CD4-positive, CD25-positive, alpha-beta regulatory T cell (primary cell): ENCODE measurements at places on chromosomes 1 and 21.

GRCh38 chr1:231612393-231613089, 14.0 kb upstream of the DISC1 start:
- no peak for DNase-seq

DNA sequence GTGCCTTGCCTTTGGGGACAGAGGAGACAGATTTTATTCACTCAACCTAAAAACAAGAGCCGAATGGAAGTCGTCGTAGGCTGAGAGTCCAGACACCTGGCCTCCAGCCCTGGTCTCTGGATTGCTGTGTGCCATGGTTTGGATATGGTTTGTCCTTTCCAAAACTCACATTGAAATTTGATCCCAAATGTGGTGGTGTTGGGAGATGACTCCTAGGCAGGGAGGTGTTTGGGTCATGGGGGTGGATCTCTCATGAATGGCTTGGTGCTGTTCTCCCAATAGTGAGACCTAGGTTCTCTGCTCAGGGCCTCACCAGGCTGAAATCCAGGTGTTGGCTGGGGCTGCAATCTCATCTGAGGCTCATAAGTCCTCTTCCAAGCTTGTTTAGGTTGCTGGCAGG, 75.5 kb downstream of the FOXD2 start:
- DNase-seq: no peak

DNA sequence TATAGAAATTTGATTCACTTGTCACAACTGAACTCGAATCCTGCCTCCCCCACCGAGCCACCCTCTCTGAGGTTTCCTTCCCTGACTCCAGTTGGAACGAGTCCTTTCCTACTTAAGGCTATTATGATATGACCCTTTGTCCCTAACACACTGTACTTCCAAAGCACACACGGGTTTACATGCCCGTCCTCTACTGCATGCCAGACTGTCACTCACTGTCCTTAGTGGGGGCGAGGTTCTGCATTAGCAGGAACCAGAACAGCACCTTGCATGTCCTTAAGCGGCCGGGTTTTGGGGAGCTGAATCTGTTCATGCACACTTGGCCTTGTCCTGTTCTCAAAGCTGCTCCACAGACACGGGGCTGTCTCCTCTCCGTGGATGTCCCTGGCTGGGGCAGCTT, 164.6 kb upstream of the KCNJ6 start:
- no peak for DNase-seq

DNA sequence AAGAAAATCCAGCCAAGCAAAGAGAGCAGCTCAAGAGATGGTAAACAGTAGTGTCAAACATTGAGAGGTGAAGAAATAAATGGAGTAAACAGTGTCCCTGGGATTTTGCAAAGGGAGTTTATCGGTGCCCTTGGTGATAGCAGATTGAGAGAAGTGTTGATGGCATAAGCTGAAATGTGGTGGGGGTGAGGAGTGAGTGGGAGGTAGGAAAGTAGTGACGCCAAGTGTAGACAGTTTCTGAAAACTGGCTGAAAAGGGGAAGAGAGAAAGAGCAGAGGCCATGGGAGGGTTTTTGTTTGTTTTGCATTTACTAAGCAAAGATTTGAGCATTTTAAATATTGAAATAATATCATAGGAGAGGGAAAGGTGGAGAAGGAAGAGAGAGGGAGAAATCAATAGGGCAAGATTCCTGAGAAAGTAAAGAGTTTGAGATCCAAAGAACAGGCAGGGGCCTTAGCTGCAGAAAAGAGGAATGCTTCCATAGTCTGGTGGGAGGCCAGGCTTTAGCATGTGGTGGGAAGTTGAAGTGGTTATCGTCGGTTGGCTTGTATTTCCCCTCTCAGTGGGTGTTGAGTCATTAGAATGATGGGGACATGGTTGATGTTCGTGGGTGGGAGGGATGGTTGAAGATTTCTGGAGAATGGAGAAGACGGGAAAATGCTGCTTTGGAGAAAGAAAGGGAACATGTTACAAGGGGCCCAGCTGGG, 26.8 kb upstream of the RASAL2 start:
- no peak for DNase-seq

GRCh38 chr1:6694121-6694713, 7.4 kb downstream of the DNAJC11 start:
- no peak for DNase-seq

DNA sequence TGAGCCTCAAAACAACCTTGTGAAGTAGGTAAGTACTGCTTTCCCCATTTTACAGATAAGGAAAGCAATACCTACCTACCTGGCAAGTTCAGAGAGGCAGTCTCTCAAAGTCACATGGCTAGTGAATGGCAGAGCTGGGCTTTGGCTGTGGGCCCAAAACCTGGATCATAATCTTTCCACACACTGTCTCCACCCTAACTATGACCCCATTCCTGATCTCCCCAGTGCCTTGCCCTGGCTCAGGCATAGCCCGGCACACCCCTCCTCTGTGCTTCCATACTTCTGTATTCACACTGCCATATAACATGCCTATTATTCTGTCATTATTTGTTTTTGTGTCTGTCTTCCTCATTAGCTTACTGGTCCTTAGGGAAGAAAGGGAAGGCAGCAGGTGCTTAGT, 15.9 kb downstream of the GNG12 start:
- no peak for DNase-seq

DNA sequence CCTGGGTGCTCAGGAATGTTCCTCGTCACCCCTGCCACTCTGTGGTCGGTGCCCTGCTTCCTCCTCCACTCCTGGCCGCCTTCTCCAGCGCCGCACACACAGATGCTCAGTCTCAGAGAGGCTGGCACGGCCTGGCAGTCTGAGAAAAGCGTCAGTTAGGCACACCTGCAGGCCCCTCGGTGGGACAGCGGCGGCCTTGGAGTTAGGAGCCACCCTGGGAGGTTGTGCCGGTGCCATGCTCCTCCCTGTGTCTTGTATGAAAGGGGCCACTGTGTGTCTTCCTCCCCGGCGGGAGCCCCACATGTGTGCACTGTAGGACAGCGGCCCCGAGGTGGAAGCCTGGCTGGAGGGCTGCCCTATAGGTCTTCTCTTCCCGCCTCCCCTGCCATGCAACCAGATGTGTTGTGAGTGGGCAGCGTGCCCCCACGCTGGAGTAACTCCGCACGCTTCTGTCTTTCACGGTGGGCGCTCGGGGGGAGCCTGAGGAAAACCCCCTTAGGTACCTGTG, 145.2 kb downstream of the PGBD5 start:
- DNase-seq: no peak

GRCh38 chr1:228899421-228899956, 164.2 kb downstream of the RHOU start:
- DNase-seq: no peak

DNA sequence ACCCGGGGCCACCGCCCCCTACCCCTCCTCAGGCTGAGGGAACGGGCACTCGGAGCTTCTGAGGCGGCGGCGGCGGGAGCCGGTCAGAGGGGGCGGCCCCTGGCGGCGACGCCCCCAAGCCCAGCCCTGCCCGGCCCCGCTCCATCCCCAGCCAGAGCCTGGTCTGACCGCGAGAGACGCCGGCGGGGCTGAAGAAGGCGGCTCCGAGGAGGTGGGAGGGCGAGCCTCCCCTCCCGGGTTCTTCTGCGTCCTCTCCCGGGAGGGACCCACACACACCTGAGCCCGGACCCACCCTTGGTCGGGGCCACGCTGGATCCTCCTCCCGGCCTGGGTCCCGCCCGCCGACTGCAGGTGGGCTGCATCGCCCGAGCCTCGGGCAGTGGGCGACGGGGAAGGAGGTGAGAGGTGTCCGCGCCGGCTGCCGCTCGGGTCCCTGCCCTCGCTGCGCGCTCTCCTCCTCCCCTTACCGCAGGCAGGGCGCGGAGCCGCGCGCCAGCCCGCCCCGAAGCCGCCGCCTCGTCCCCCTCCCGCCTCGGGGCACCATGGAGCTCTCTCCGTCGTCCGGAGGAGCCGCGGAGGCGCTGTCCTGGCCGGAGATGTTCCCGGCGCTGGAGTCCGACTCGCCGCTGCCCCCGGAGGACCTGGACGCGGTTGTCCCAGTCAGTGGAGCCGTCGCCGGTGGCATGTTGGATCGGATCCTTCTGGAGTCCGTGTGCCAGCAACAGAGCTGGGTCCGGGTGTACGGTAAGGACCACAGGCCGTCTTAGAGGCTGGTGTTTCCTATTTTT, at the start of gene RASAL2:
TSS of gene RASAL2 (plus strand) at position 154 of the 788 bp plus-strand sequence. CDS start at position 543, 389 bp downstream.
- DNase-seq: no peak

- no peak for DNase-seq
These were observed 41.7 kb upstream of the ECE1 start for GRCh38 chr1:21331752-21332478.

GRCh38 chr1:65882076-65882475, 89.4 kb downstream of the PDE4B start:
- DNase-seq: no peak

GRCh38 chr1:31615939-31616338, 1.6 kb upstream of the HCRTR1 start:
- no peak for DNase-seq

GRCh38 chr1:192809307-192810252, 741 bp downstream of the RGS2 start:
- DNase-seq: no peak

DNA sequence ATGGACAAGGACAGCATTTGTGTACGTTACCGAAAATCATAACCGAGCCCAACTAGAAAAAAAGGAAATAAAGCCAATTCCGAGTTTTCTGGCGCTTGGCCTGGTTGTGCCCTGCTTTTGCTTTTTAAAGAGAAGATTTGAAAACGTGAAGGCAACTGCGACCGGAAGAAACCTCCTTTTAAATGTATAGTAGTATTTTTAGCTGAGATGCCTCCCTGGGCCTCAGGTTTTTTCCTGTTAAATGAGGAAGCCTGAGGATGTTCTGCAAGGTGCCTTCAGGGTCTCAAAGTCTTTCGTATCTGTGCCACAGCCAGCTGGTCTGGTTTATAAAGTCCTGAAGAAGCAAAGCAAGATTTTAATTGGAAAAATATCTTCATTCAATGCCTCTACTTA, 371 bp upstream of the ODF2L start:
- DNase-seq: no peak

DNA sequence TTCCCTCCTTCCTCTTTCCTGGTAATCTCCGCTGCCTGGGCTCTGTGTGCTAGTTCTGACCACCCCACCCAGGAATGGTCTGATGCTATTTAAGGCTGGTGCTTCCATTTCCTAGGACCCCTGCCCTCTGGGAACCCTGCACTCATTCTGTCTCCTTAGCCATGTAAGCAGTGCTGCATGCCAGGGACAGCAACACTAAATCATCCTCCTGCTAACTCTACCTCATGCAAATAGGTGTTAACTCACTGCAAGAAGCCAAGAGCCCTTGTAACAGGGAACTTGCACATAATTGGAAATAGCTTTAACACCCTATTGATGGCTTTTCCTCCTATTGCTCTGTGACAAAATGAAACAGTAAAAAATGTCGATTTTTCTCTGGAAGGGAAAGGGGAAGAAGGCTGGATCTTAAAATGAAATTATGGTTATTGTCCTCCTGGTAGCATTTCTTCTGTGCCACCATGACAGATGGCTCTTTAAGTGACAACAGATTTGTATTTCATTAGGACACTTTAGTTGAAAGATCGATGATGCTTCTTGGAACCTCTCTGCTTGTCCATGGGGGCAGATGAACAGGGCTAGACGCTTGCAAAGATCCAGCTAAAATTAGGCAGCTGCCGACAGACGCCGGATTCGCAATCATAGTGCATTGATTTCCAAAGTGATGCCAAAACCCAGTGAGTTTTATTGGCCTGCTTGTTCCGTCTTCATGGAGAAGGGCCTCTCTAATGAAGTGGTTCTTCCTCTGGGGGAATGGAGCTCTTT, 551.7 kb downstream of the MATN1 start:
- no peak for DNase-seq

- no peak for DNase-seq
These were observed 269.2 kb downstream of the SDCCAG8 start for GRCh38 chr1:243525085-243525487.

- no peak for DNase-seq
These were observed 23.0 kb upstream of the EPHA2 start for GRCh38 chr1:16178596-16179497.

DNA sequence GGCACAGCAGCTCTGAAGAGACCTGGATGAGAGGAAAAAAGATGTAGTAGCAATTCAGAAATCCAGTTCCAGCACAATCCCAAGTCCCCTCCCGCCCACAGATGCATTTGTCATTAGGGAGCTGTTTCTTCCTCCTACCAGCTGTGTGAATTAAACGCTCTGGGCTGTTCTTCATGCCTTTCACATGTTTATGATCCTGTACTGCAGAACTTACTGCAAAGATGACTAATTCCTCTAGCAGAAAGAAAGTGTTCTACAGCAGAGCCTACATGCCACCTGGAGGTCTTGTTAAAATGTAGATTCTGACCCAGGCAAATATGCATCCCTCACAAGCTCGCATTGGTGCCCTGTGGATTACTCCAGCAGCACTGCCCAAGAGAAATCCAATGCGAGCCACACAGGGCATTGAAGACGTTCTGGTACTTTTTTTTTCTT, 6.5 kb downstream of the ENO1 start:
- DNase-seq: no peak

GRCh38 chr1:172724765-172725613, 66.1 kb downstream of the FASLG start:
- no peak for DNase-seq

- no peak for DNase-seq
These were observed 2084.5 kb downstream of the MRPL39 start for GRCh38 chr21:23522751-23523150.

GRCh38 chr1:116769104-116769452, 14.8 kb downstream of the CD2 start:
- DNase-seq: no peak

DNA sequence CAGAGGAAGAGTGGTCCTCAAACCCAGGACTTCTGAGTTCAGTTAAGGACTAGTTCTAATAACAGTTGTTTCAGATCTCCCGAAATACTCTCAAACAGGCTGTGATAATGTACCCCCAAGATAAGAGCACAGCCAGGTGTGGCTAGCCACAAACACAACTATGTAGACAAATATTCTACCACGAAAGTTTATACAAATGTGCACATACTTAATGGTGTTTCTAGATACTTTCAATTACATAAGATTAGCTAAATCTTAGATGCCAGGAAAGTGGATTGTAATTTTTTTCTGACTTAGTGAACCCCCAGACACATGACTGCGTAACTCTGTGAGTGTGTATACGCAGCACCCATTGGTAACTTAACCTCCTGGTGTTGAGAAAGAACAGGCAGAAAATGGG, 270.0 kb downstream of the USP25 start:
- DNase-seq: no peak

GRCh38 chr1:77866296-77866695, 22.1 kb upstream of the NEXN start:
- no peak for DNase-seq
